ENCODE measurements at places on chromosomes 7 and 10.

GRCh38 chr10:132735923-132736391 lies 50.0 kb downstream of the NKX6-2 start:
- no peak for DNase-seq

- no peak for DNase-seq
These were observed 133.2 kb upstream of the PRR15 start for GRCh38 chr7:29430279-29430949.

GRCh38 chr10:131478377-131478989 lies 167.0 kb upstream of the TCERG1L start:
- no peak for DNase-seq

DNA sequence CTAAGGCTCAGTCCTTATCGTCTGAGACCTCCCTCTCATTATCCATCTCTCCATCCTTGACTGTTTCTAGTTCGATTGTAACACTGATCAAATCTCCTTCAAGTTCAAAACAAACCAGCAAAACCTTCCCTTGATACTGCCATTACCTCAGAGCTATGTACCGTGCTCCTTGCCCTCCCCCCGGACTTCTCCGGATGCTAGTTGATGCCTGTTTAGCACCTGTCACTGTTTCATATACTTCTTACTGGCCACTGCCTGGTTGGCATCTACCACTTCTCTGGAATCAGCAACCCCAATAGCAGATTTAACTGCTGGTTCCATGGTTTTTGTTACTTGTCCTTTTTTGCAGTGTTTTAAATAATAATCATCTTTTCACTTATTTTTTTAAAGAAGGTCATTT lies 64.1 kb downstream of the BMPR1A start:
- no peak for DNase-seq

GRCh38 chr10:84826704-84827103 lies 498.3 kb downstream of the CCSER2 start:
- no peak for DNase-seq

GRCh38 chr10:75432763-75433162 lies 1.3 kb downstream of the LRMDA start:
- DNase-seq, result no peak

DNA sequence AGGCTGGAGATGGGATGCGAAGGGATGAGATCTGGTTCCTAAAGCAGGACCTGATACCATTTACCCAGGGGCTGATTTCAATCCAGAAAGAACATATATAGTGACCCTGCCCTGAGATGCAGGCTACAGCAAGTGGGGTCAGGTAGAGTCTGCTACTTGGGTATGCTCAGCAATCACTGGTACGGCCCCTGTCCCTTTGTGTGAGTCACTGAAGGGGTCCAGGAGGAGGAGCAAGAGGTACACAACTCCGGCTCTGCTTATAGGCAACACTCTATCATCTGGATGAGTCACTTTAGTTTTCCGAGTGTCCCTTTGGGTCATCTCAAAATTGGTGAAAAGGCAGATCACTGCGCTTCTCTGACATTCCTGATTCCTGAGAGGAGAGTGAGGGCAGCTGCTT lies 79.6 kb upstream of the SORCS1 start:
- DNase-seq, result no peak

Measured in esophagus squamous epithelium (tissue), 5 donors.